Vagina (tissue), 2 donors: ENCODE measurements at places on chromosomes 5 and 9. TPM values are rescaled to one million over a fixed set of nuclear protein-coding genes. Genes with fewer than 3 reads are reported as not detected.
A peak's percentile ranks its signal among the peaks of the same experiment; 100 is the strongest.

- no peaks in the 10 kb centered on the region for H3K4me1 ChIP-seq
- no peaks in the 10 kb centered on the region for H3K36me3 ChIP-seq
- H3K4me3 ChIP-seq = no peak overlapping the region
- DNase-seq = no peak
Measured at GRCh38 chr5:97229688-97230285, 46.7 kb upstream of the RIOK2 start.

GRCh38 chr5:52065182-52065581, 681.9 kb downstream of the ISL1 start:
- no peaks in the 10 kb centered on the region for H3K27me3 ChIP-seq
- no peaks in the 10 kb centered on the region for H3K36me3 ChIP-seq
- H3K4me3 ChIP-seq = no peak overlapping the region

GRCh38 chr5:165881259-165881658, 2375.8 kb downstream of the MAT2B start:
- H3K36me3 ChIP-seq = no peaks in the 10 kb centered on the region
- no peak overlapping the region for H3K27ac ChIP-seq

DNA sequence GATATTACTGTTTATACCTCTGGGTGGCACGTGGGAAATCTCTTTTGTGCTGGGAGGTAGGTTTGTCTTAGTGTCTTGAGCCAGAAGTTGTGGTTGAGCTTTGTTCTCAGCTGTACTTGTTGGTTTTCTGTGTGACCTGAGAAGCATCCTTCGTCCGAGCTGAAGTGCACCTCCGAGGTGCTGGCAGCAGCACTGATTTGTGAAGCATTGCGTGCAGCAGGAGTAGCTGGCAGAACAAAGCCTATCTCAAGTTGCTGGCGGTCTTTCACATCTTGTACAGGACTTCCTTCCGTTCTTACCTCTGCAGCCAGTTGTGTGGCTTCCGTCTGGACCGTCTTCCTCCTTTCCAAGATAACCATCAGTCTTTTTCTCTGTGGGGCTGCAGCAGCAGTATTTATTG, 4.3 kb downstream of the PRRC2B start:
- no peaks in the 10 kb centered on the region for H3K36me3 ChIP-seq
- H3K27ac ChIP-seq = peak overlapping the region; percentile 97
- DNase-seq = no peak
- H3K27me3 ChIP-seq = no peaks in the 10 kb centered on the region

DNA sequence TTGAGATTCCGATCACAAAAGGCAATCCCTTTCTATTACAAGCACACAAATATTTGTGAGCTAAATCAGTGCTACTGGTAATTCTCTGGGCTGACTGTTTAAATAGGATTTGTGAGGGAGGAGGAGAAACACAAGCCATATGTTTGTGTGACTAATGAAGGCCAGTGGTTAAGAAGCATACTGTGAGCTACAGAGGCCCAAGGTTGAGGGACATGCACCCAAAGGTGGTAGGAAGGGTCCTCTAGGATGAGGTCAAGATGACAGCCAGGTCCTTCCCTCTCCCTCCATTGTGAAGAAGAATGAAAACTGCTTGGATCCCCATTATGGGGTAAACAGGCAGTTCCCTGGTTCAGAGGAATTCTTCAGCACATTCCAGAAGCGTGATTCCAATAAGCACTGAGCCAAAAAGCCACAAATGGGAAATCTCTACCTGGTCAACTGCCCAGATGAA, 83.9 kb downstream of the SPOCK1 start:
- H3K27me3 ChIP-seq = no peaks in the 10 kb centered on the region
- DNase-seq = no peak
- H3K4me3 ChIP-seq = no peak overlapping the region

GRCh38 chr5:53924392-53924791, 364.0 kb downstream of the NDUFS4 start:
- no peak for DNase-seq
- H3K4me1 ChIP-seq = peaks cover 8% of the 10 kb centered on the region
- H3K4me3 ChIP-seq = no peak overlapping the region

DNA sequence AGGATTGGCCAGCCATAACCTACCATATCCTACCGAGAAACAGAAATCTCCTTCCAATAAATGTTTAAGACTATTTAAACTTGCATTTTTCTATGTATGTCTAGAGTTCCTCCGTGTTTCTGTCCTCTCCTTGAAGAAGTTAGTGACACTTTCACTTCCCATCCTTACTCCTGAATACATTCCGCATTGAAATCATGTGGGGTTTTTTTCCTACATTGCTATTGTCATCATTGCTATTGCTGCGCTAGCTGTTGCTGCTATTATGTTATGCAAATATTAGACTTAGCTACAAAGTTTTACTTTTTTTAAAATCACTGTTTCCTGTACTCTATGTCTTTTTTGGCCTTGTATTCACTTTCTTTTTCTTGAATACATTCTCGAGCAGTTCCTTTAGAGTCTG, 83.3 kb upstream of the NEK6 start:
- H3K36me3 ChIP-seq = no peaks in the 10 kb centered on the region
- H3K4me1 ChIP-seq = no peaks in the 10 kb centered on the region
- no peaks in the 10 kb centered on the region for H3K27me3 ChIP-seq
- no peak overlapping the region for H3K4me3 ChIP-seq
- DNase-seq = no peak

The SLC6A7 gene
- 0.25 TPM for total RNA-seq

The MYOZ3 gene
- total RNA-seq = not detected

The ARHGEF37 gene
- total RNA-seq = 17.7 TPM

The DDX4 gene
- not detected for total RNA-seq

The IL13 gene
- total RNA-seq = not detected

The LHFPL2 gene
- 24.8 TPM for total RNA-seq
